ENCODE measurements at places on chromosomes 5 and 9. TPM values are rescaled to one million over a fixed set of nuclear protein-coding genes. Genes with fewer than 3 reads are reported as not detected.

Gene NEUROG1
- polyA plus RNA-seq, result not detected

DNA sequence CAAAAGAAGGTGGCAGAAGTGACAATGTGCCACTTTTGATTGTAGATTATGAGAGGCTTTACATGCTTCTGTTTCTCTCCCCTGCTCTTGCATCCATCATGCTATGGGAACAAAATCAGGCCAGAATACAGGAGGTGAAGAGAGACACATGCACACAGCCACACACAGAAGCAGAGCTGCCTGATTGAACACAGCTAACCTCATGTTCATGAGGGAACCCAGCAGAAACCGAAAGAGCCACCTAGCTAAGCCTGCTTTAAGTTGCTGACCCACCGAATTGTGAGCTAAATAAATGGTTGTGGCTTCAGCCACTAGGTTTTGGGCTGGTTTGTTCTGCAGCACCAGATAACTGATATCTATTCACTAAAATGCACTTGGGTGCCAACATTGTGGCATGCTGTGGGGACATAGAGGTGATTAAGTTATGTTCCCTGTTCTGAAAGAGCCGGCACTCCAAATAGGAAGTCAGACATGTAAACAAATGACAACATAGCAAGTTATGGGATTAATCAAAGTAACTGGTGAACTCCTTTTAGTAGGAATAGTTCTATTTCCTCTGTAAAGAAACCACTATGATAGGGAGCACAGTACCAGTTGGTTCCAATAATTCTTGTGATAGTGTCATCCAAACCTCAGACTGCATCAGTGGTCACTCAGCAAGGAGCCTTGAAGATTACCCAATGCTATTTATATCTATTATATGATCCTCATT lies 93.6 kb upstream of the TNC start:
- no peaks in the 10 kb centered on the region for H3K36me3 ChIP-seq
- H3K27ac ChIP-seq, result no peak overlapping the region

DNA sequence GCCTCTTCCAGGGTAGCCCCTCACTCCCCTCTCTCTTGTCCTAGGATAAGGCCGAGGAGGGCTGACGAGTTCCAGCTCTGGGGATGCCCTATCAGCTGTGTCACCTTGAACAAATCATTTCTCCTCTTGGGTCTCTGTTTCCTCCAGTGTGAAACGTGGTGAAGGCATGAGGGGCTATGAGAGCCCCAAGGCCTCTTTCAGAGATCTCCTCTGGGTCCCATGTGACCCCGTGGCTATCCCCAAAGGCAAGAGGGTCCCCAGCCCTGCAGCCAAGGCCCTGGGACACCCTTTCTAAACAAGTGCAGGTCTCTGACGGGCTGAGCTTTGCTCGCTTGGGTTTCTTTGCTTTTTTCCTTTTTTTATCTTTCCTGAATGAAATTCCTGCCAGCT lies 25.5 kb upstream of the SPTLC1 start:
- peak; percentile 14 for DNase-seq
- no peaks in the 10 kb centered on the region for H3K36me3 ChIP-seq
- H3K27ac ChIP-seq, result no peak overlapping the region
- H3K4me3 ChIP-seq, result peak overlapping the region; percentile 71
- no peaks in the 10 kb centered on the region for H3K27me3 ChIP-seq

DNA sequence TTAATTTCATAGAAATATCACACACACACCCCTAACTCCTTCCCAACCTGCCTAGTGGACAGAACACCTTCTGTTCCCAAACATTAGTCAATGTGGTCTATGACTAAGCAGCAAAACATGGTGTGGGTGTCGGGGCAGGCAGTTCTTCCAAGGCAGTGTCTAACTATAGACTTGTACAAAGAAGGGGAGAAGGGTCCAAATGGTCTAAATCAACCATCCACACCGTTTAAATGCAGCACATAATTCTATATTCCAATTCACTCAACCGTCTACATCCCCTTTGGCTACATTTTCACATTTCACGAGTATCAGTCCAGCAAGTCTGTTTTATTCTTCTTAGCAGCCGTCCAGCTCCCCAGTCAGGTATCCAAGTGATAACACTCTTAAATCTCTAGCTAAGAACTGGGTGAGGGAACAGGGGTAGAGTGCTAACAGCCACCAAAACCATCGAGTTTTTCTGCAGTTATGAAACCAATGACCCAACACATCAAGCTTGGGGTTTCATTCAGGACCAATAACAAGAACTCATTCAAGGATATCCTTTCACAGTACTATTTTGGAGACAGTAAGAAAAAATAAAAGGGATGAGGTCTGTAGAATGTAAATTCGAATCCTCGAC lies 3.3 kb downstream of the ZNF608 start:
- H3K27me3 ChIP-seq, result no peaks in the 10 kb centered on the region
- H3K4me3 ChIP-seq, result peak overlapping the region; percentile 94
- DNase-seq, result peak; percentile 85

- no peak overlapping the region for H3K4me3 ChIP-seq
- no peaks in the 10 kb centered on the region for H3K36me3 ChIP-seq
- no peak for DNase-seq
- no peaks in the 10 kb centered on the region for H3K27me3 ChIP-seq
- H3K27ac ChIP-seq, result no peak overlapping the region
These were observed 981.5 kb downstream of the PTPRD start for GRCh38 chr9:9631284-9631683.

DNA sequence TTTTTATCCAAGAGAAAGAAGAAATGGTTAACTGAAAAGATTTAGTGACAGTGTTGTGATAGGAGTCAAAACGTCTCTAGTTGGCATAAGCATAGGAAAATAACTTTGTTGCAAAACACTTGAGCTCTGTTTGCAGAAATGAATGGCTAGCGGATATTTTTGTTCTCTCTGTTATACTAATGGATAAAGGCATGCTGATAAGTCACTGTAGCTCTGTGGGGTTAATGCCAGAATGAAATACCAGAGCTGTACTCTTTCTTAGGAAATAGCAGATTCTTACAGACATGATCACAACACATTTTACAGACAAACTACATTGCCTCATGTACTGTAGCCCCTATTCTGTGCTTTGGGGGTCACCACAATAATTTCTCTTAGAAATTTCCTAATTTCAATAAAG lies 202.8 kb downstream of the DMRTA1 start:
- H3K4me3 ChIP-seq, result no peak overlapping the region
- no peaks in the 10 kb centered on the region for H3K27me3 ChIP-seq
- peak overlapping the region; percentile 18 for H3K27ac ChIP-seq
